Suppressor macrophage (primary cell): ENCODE measurements at places on chromosomes 5 and 9.

GRCh38 chr9:21681641-21682040 lies 120.8 kb upstream of the MTAP start:
- DNase-seq, result no peak

DNA sequence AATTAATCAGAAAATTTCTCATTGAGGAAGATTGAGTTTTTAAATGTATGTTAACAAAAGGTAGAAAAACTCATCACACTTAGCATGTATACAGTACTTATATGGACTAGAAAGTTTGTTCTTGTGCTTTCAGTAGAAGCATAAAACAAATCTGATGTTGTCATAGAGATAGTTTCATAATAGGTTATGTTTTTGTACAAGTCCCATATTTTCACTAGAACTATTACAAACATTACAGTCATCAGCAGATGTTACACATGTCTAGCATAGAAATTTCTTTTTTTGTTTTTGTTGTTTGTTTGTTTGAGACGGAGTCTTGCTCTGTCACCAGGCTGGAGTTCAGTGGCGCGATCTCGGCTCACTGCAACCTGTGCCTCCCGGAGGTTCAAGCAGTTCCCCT lies 131.4 kb downstream of the COMMD10 start:
- no peak for DNase-seq

GRCh38 chr5:100615362-100615761 lies 80.2 kb downstream of the FAM174A start:
- no peak for DNase-seq

- DNase-seq, result peak; percentile 73
Observed at GRCh38 chr5:56838409-56839039, 23.2 kb downstream of the MAP3K1 start.

DNA sequence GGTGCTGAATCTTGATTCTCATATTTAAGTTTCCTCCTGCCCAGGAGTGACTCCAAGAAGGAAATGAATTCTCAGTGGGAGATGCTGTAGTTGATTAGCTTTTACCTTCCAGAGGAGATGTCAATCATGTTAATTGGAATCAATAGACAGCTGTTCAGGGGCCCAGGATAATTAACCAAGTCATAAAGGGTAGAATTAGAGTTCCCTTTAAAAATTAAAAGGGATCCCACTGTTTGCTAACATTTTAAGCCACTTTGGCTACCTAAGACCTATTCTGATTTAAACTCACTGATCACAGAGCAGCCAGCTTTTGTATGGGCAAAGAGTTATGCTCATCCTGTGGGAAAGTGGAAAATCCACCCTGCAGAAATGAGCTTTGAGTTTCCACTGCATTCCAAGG lies 249.6 kb downstream of the SLIT3 start:
- DNase-seq, result no peak

- no peak for DNase-seq
Observed at GRCh38 chr9:91138760-91139159, 223.0 kb downstream of the AUH start.

DNA sequence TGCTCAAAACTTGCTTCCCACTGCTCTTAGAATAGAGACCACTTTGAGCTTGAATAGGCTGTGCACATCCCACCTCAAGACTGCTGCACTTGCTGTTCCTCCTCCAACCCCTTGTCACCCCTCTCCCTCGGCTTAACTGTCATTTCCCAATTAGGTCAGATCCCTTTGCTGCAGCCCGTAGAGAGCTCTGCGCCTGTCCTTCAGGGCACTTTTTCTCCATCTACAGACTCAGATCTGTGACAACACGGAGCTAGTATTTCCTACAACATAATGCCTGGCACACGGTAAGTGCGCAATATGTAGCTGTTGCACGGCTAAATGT lies 485 bp upstream of the HABP4 start:
- DNase-seq, result no peak

- DNase-seq, result no peak
Observed at GRCh38 chr9:84990850-84991513, 321.5 kb downstream of the NTRK2 start.

- no peak for DNase-seq
Observed at GRCh38 chr9:31372799-31373587, 1011.5 kb upstream of the ACO1 start.

- DNase-seq, result no peak
Observed at GRCh38 chr5:3510642-3511417, 84.8 kb upstream of the IRX1 start.

DNA sequence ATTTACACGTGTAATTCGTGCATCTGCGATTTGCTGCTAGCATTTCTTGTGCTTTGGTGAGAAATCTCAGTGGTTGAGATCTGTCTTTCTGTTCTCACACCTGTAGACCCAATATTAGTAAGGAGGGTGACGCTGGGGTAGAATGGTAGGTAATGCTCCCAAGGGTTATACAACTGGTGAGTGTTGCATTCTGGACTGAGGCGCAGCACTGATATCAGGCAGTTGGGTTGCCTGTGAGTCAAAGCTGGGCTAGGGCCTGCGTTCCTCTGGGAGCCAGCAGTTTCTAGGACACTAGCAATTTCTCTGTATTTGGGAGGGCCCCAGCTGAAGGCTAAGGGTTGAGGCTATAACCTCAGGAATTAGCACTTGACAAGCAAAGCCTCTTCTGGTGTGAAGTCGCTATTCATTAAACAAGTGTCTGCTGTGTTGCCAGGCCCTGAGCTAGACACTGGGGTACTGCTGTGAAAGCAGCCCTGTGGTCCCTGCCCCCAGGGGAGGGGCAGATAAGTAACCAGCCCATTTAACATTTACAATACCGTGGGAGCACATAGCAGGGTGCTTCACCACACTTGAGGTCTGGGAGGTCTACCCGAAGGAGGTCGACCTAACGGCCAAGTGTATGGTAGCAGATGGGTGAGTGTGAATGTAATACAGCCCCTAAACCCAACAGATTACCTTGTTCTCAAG lies 28.7 kb downstream of the LARP1 start:
- DNase-seq, result no peak

- no peak for DNase-seq
Observed at GRCh38 chr5:34584165-34584564, 72.0 kb upstream of the RAI14 start.

DNA sequence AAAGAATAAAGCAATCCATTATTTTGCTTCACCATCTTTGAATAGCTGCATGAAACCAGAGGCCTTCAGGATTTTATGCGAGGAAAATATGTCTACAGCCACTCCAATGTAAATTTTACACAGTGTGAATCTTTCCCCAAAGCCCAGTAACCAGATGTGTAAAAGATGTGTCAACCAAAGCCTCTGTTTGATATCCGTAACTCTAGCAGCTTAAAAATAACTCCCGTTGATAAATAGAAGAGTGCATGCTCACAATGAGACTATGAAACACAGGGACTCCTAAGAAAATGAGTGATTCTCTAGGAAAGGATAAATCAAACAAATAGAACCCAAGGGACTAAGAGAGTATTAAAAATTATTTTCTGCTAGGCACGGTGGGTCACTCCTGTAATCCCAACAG lies 60.0 kb upstream of the NPR3 start:
- DNase-seq, result no peak

GRCh38 chr5:89534331-89534730 lies 651.3 kb upstream of the MEF2C start:
- no peak for DNase-seq

- DNase-seq, result no peak
Observed at GRCh38 chr5:120096413-120096812, 367.7 kb upstream of the PRR16 start.

DNA sequence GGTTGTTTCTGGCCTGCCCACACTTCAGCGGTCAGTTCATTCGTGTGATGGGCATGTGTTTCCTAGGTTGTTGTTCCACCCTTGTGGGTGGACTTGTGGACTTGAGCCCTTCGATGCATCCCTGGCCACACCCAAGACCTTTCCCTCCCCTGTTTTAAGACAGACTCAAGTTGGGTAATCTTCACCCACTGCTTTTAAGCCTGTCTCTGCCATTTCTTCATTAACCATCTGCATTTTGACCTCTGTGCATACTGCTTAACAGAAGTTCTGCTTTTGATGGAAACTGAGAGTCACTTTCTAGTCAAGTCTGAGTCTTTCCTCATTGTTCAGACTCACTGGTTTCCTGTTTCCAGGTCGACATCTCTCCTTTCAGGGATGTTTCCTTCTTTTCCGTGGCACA lies 233.7 kb downstream of the ARHGEF28 start:
- DNase-seq, result peak; percentile 84

- peak; percentile 57 for DNase-seq
Observed at GRCh38 chr9:109401169-109401989, 80.5 kb upstream of the EPB41L4B start.

DNA sequence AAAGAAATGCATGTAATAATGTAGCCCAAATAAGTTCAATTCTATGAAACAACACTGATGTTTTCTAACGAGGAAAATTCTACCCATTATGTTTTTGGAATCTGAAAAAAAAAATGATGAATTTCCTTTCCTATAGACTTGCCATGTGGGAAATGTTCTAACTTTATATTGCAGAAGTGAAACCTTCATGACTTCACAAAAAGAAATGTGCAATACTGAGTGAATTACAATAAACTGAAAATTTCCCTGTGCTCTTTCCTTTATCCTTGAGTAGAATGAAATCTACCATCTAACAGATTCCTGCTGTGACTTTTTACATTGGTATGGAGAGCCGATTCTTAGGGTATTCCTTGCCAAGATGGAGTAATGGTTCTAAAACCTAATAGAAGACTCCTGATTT lies 1622.5 kb downstream of the MAT2B start:
- DNase-seq, result no peak

GRCh38 chr9:134317400-134317789 lies 8.9 kb upstream of the RXRA start:
- no peak for DNase-seq

DNA sequence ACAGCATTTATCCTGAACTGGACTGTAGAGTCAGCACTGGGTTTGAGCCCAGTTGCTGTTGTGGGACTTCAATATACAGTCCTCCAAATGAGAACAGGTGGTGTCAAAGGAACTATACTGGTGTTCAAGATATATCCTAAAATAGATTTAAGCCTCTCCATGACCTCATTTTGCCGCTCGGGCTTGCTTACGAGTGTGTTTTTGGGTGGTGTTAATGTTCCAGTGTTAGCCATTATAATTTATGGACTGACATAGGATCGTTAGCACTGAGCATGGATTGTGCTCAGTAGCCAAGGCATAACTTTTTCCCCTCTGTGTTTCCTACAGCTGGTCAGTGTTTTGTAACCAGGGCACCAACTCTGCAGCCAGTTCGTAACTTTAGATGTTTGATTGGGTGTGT lies 306.6 kb downstream of the SPATA31D1 start:
- DNase-seq, result no peak

DNA sequence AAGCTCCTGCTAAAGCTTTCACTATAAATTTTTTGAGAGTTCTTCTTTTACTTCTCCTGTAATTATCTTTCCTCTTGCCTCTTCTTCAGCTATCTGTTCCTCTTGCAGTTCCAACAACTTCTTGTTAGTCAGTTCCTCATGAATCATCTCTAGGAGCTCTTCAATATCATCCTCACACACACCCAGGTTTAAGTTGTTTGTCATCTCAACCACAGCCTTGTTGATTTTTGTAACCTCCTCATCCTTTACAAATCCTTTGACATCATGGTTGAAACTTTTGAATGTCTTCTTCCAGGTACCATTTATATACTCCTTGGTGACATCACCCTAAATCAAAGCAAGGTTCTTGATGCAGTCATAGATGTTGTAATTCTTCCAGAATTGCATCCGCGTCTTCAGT lies 106.3 kb upstream of the MAMDC2 start:
- peak; percentile 15 for DNase-seq

GRCh38 chr5:74212336-74212735 lies 428.2 kb downstream of the ENC1 start:
- DNase-seq, result no peak

DNA sequence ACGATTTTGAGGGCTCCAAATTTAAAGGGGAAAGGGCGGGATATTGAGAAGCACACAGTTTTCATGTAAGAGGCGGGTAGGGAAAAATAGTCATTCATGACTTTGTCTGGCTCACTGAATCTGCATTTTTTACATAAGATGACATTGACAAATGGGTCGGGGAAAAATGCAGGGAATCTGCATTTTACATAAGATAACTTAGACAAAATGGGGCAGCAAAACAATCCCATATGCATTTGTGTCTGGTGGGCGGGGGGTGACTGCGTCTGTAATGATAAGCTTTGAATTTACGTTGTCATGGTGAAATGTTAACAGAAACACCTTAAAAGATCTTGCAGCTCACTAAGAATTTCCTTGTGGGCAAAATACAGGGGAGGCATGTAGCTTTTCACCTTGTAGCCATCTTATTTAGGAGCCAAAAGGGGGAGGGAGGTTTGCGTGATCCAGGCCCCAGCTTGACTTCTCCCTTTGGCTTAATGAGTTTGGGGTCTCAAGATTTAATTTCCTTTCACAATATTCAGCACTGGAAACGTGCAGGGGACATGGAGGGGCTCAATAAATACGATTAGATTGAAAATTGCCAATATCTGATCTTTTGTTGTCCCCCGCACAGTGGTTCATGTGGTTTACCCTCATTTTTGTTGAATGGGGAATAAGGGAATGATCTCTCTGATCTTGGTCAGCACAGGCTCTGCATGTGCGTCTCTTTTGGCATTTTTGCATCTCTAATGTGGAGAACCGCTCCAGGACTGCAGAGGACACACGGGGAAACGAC lies 41.1 kb upstream of the GADD45G start:
- DNase-seq, result no peak

DNA sequence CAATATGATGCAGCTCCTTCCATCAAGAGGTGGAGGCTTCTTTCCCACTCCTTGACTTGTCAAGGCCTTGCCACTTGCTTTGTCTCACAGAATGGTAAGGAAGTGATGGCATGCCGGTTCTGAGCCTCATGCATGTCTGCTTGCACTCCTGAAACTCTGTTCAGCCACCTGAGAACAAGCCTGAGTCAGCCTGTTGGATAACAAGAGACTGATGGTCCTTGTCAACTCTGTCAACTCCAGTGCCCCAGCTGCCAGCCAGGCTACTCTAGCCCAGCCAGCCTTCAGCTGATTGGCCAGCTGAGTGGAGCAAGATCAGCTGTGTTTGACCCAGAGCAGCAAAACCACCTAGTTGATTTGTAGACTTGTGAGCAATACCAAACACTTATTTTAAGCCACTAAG lies 4.4 kb upstream of the TENT4A start:
- no peak for DNase-seq

GRCh38 chr9:122032346-122032745 lies 60.8 kb downstream of the TTLL11 start:
- DNase-seq, result no peak

DNA sequence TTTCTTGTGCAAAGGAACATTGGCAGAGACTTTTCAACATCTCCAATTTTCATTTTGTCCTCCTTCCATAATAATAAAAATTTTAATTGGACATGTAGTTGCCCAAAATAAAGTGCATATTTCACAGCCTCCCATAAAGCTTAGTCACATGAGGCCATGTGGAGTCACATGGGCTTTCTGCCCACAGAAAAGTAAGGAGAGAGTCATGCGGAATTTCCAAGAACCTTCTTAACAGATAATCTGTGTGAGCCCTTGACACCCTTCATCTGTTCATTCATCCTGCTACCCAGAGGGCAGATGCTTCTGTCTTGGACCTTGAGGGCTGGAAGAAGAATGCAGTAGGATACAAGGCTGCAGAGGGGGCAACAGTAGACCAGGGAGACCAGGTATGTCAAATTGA lies 60.7 kb downstream of the APTX start:
- DNase-seq, result no peak
